ENCODE measurements at places on chromosomes 16 and 17.

DNA sequence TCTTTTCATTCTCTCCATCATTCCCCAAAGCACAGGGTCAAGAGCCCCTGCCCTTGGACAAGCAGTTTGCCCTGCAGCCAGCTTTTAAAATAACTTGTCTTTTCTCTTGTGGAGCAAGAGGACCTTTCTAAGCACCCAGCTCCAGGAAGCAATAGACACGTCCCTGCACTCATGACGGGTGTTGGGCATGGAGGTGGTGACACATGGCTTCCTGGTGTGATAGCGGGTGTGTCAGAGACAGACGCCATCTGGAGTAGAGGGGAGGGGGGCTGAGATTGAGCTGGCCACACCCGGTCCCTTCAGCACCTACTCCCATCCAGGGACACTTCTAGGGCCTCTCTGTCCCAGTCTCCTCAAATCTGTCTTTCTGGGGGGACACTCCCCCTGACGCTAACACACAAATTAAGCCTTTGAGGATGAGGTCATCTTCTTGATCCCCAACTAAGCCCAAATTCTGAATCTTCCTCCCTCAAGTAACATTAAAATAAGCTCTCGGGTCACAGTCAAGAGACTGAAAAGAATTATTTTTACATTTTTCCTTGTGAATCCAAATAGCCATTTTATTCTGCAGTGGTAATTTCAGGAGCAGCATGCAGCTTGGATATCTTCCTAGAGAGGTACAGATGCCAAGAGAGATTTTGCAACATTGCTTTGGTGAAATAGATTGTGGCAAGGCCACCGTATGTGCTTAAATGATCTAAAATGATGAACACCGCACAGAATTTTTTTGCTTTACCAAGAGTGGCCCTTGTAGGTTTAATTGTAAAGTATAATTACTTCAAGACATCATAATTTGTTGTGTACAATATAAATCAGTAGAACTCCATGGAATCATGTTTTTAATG, 216.6 kb upstream of the IRX3 start:
- no peak for DNase-seq

GRCh38 chr17:56796536-56796935, 37.2 kb downstream of the C17orf67 start:
- no peak for DNase-seq

- DNase-seq, result peak; percentile 84
These were observed 13.1 kb downstream of the LYRM9 start for GRCh38 chr17:27879987-27880608.

DNA sequence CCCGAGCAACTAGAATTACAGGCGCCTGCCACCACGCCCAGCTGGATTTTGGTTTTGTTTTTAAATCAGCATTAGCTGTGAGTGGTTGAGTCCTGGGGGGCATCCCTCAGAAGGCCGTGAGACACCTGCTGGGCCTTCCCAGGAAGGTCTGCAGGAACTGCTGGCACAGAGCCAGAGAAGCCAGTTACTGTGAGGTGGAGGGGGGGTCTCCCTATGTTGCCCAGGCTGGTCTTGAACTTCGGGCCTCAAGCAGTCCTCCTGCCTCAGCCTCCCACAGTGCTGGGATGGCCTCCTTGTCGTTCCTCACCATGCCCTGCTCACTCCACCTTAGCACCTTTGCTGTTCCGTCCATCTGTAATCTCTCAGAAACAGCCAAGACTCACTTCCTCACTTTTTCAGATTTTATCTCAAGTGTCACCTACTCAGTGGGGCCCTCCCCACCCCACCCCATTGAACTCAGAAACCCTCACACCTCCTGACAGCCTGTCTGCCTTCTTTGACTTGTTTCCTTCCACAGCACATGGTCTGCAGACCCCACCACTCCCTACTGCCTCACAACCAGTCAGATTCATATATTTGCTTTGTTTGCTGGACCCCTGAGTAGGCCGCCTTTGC, 62.3 kb downstream of the WSB1 start:
- no peak for DNase-seq

- DNase-seq, result no peak
These were observed 33.6 kb upstream of the PABPN1L start for GRCh38 chr16:88899901-88900661.

DNA sequence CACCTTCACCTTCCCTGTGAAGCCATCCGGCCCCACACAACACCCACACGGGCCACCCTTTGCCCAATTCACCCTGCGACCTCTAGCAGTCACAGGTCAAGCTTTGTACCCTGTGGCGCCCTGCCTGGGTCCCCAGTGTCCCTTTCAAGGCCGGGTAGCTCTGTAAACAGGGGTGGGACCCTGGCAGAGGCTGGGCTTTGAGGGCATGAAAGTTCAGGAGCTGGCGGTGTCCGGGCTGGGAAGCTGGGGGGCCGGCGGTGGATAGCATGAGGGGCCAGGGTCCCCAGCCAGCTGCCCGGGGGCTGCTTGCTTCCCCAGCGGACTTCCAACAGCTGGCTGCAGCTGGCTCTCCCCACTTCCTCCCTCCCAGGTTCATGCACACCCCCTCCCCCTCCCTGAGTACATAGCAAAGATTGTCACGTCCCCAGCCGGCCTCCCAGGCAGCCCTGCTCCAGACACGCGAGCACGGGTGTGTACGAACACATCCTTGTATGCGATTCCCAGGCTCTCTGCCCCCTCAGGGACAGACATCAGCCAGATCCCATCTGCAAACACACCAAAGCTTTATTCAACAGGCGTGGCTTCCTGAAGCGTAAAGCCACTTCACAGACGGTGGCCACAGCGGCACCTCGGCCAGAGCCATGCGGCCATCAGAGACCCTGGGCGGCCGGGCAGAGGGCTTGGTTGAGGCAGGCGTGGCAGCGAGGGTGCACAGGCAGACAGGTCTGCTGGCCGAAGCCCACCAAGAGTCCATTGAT, 8.2 kb downstream of the NTHL1 start:
- DNase-seq, result no peak

Data from activated CD8-positive, alpha-beta memory T cell treated with anti-CD3 and anti-CD28 coated beads for 24 hours (primary cell).